CD4-positive, alpha-beta T cell (primary cell): ENCODE measurements at places on chromosomes 3 and 15.

DNA sequence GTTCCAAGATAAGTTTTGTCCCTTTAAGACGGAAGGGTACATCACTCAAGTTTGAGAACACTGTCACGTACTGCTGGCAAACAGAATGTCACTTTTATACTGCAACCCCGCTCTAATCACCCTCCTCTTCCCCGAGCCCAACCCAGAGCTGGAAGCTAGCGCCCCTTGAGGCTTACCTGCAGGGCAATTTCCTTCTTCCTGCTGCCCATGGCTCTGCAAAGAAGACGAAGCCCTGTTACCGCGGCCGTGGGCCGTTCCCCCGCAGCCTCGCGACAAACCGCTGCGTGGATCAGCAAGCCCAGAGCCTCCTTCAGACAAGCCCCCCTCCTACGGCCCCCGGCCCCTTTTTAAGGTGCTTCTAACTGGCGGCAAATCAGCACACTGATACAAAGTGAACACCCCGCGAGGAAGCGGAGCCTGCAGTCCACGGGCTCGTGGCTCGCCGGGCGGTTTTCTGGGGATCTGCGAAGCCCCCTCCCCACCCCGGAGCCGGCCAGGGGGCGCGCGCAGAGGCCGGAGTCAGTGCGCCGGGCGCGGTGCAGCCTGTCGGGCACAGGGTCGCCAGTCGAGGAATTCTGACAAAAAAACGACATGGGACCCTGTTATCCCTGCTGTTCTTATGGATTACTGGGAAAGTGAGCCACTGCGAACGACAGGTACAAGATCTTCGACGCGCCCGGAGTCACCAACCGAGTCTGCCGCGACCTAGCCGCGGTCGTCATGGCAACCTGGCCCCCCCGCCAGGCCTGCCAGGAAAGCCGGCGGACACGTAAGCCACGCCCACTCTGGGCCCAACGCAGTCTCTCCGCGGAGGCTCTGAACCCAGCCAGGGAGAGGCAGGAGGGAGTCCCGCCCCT lies at the start of gene NME9:
Gene NME9 (minus strand): TSS at position 725 of the 857 bp plus-strand sequence. CDS start 516 bp downstream, at position 209.
- no peaks in the 10 kb centered on the region for H3K36me3 ChIP-seq
- no peaks in the 10 kb centered on the region for H3K27me3 ChIP-seq
- peak; percentile 88 for DNase-seq

DNA sequence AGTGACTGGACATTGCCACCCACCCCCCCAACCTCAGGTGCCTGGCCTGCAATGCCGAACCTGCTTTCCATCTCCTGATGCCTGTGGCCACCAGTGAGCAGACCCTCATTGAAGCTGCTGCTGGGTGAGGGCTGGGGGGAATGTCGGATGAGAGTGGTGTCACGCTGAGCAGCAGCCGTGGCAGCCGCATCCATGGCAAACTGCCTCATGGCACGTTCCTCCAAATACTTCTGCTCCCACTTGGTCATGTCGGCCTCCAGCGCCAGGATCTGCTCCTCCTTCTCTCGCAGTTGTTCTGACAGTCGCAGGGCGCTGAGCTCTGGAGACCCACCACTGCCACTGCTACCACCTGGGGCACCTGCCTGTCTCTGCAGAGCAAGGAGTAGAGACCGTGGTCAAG lies 14.2 kb downstream of the AMOTL2 start:
- H3K4me3 ChIP-seq, result no peak overlapping the region
- H3K27ac ChIP-seq, result no peak overlapping the region
- H3K36me3 ChIP-seq, result no peaks in the 10 kb centered on the region
- peaks cover 21% of the 10 kb centered on the region for H3K4me1 ChIP-seq
- DNase-seq, result no peak

DNA sequence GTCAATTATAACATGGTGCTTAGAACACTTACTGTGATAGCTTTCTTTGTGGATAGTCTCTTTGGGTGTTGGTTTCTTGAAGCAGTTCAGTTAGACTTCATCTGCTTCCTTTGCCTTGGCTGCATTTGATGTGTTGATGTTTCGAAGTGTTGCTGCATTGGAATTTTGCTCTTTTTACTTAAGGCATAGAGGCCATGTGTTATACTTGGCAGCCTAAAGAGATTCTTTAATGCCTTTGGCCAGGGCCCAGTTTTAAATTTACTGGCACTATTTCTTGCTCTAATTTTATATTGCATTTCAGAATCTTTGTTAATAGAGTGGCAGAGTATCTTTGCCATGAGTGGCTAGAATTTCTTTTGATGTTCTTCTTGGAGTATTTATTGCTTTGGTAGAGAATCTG lies 21.2 kb downstream of the NR1D2 start:
- no peaks in the 10 kb centered on the region for H3K27me3 ChIP-seq
- H3K4me1 ChIP-seq, result no peaks in the 10 kb centered on the region
- no peak overlapping the region for H3K4me3 ChIP-seq
- DNase-seq, result no peak
- H3K27ac ChIP-seq, result no peak overlapping the region

DNA sequence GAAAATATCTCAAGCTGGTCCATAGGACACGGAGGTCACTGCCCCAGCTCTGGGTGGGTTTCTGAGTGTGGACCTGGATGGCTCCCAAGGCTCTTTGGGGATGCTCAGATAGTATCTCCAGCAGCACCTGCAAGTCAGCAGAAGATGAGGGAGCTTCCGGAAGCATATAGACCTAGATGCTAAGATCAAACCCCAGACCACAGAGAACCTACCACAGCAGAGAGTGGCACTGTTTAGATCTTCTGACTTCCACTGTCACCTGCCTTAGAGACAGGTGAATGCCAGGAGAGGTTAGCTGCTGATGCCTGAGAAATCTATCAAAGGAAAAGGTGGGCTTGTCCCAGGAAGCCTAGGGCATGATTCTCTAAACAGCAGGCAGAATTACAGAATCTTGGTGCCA lies 105.7 kb upstream of the TRPM1 start:
- no peak for DNase-seq
- H3K27me3 ChIP-seq, result no peaks in the 10 kb centered on the region
- H3K4me1 ChIP-seq, result peaks cover 37% of the 10 kb centered on the region
- H3K36me3 ChIP-seq, result no peaks in the 10 kb centered on the region

GRCh38 chr3:124800511-124801258 lies 70.4 kb downstream of the UMPS start:
- H3K27ac ChIP-seq, result no peak overlapping the region
- no peaks in the 10 kb centered on the region for H3K27me3 ChIP-seq

- DNase-seq, result no peak
- no peaks in the 10 kb centered on the region for H3K36me3 ChIP-seq
- H3K4me3 ChIP-seq, result no peak overlapping the region
Measured at GRCh38 chr15:48396020-48396419, 64.8 kb downstream of the DUT start.

DNA sequence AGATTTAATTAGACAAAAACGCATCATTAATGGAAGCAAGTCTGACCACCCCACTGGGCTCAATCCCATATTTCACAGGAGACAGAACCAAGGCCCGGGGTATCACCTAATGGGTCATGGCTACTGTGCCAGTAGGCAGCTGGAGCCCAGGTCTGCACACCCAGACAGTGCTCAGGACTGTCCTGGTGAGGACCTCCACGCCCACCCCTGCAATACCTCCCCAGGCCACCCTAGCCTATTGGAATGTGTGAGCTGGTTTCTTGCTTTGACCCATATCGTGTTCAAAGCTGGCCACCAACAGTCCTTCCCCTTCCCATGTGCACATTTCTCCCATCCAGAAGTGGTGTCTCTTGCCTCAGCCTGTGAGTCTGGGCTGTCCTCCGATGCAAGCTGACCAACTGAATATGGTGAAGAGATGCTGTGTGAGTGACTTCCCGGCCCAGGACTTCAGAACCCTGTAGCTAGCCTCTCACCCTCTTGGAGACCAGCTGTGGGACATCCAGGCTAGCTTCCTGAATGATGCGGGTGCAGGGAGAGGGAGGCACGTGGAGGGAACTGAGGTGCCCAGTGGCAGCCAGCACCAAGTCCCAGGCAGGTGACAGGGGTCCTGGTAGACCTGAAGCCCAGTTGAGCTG lies 19.1 kb downstream of the SLC6A20 start:
- DNase-seq, result no peak
- no peaks in the 10 kb centered on the region for H3K36me3 ChIP-seq
- H3K27ac ChIP-seq, result no peak overlapping the region
- no peak overlapping the region for H3K4me3 ChIP-seq
- peaks cover 2% of the 10 kb centered on the region for H3K27me3 ChIP-seq

GRCh38 chr3:69983546-69984265 lies 15.8 kb upstream of the SAMMSON start:
- no peak overlapping the region for H3K27ac ChIP-seq
- no peaks in the 10 kb centered on the region for H3K4me1 ChIP-seq
- H3K27me3 ChIP-seq, result no peaks in the 10 kb centered on the region
- H3K36me3 ChIP-seq, result no peaks in the 10 kb centered on the region
- DNase-seq, result no peak

- H3K4me3 ChIP-seq, result no peak overlapping the region
- H3K4me1 ChIP-seq, result no peaks in the 10 kb centered on the region
- no peaks in the 10 kb centered on the region for H3K27me3 ChIP-seq
Measured at GRCh38 chr3:156619376-156619775, 55.0 kb upstream of the TIPARP start.

GRCh38 chr3:117473981-117474538 lies 764.5 kb downstream of the TUSC7 start:
- no peaks in the 10 kb centered on the region for H3K4me1 ChIP-seq
- DNase-seq, result no peak
- H3K27me3 ChIP-seq, result no peaks in the 10 kb centered on the region
- no peak overlapping the region for H3K4me3 ChIP-seq

DNA sequence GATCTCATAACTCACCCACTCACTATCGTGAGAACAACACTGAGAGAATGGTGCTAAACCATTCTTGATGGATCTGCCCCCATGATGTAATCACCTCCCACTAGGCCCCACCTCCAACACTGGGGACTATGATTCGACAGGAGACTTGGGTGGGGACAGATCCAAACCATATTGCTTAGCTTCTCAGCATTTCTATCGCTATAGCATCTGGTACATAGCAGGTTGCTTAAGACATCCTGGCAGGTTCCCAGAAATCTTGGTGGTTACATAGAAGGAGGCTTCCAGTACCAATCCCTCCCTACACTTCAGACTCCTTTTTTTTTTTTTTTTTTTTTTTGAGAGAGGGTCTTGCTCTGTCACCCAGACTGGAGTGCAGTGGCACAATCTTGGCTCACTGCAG lies 487.8 kb downstream of the EDEM1 start:
- DNase-seq, result no peak
- no peak overlapping the region for H3K27ac ChIP-seq
- H3K4me1 ChIP-seq, result no peaks in the 10 kb centered on the region
- no peaks in the 10 kb centered on the region for H3K36me3 ChIP-seq
- H3K4me3 ChIP-seq, result no peak overlapping the region
- H3K27me3 ChIP-seq, result no peaks in the 10 kb centered on the region

- H3K36me3 ChIP-seq, result no peaks in the 10 kb centered on the region
- no peak overlapping the region for H3K4me3 ChIP-seq
- no peak overlapping the region for H3K27ac ChIP-seq
- DNase-seq, result no peak
- H3K27me3 ChIP-seq, result no peaks in the 10 kb centered on the region
Measured at GRCh38 chr3:177263615-177264368, 66.5 kb upstream of the TBL1XR1 start.

GRCh38 chr15:68412218-68412617 lies 19.7 kb downstream of the ITGA11 start:
- no peak overlapping the region for H3K4me3 ChIP-seq
- no peaks in the 10 kb centered on the region for H3K27me3 ChIP-seq
- no peaks in the 10 kb centered on the region for H3K4me1 ChIP-seq
- no peaks in the 10 kb centered on the region for H3K36me3 ChIP-seq
- no peak for DNase-seq

- H3K36me3 ChIP-seq, result peaks cover 12% of the 10 kb centered on the region
- peak overlapping the region; percentile 88 for H3K4me3 ChIP-seq
- no peak for DNase-seq
- H3K4me1 ChIP-seq, result peaks cover 34% of the 10 kb centered on the region
- no peaks in the 10 kb centered on the region for H3K27me3 ChIP-seq
Measured at GRCh38 chr3:57555306-57555705, 768 bp upstream of the PDE12 start.

DNA sequence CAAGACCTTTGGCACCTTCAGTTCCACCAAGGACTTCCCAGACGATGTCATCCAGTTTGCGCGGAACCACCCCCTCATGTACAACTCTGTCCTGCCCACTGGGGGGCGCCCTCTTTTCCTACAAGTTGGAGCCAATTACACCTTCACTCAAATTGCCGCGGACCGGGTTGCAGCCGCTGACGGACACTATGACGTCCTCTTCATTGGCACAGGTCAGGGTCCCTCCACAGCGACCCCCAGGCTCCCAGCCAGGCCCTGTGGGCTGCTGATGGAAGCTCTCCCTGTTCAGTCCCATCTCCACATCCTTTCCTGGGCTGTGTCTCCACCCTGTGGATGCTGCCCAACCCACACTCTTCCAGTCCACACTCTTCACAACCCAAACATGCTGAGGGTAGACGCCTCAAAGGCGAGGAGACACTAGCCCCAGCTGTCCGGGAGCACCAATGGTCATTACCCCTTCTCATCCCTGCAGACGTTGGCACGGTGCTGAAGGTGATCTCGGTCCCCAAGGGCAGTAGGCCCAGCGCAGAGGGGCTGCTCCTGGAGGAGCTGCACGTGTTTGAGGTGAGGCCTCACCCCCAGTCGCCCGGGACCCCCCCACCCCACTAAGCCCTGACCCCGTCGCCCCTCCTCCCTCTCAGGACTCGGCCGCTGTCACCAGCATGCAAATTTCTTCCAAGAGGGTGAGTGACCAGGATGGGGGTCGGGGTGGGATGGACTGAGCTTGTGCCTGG lies 4.3 kb upstream of the LSMEM2 start:
- DNase-seq, result peak; percentile 66
- no peaks in the 10 kb centered on the region for H3K36me3 ChIP-seq
- H3K4me3 ChIP-seq, result no peak overlapping the region
- H3K27me3 ChIP-seq, result peaks cover 37% of the 10 kb centered on the region
- H3K27ac ChIP-seq, result no peak overlapping the region

- H3K27me3 ChIP-seq, result no peaks in the 10 kb centered on the region
- H3K4me3 ChIP-seq, result no peak overlapping the region
- peaks cover 67% of the 10 kb centered on the region for H3K36me3 ChIP-seq
- no peak overlapping the region for H3K27ac ChIP-seq
- no peak for DNase-seq
- peaks cover 12% of the 10 kb centered on the region for H3K4me1 ChIP-seq
Measured at GRCh38 chr15:101692801-101693598, 31.3 kb downstream of the TARS3 start.

GRCh38 chr15:64423970-64424369 lies 36.3 kb downstream of the TRIP4 start:
- peaks cover 54% of the 10 kb centered on the region for H3K36me3 ChIP-seq
- no peaks in the 10 kb centered on the region for H3K27me3 ChIP-seq
- H3K4me3 ChIP-seq, result no peak overlapping the region
- peaks cover 21% of the 10 kb centered on the region for H3K4me1 ChIP-seq
- DNase-seq, result no peak
- H3K27ac ChIP-seq, result no peak overlapping the region

DNA sequence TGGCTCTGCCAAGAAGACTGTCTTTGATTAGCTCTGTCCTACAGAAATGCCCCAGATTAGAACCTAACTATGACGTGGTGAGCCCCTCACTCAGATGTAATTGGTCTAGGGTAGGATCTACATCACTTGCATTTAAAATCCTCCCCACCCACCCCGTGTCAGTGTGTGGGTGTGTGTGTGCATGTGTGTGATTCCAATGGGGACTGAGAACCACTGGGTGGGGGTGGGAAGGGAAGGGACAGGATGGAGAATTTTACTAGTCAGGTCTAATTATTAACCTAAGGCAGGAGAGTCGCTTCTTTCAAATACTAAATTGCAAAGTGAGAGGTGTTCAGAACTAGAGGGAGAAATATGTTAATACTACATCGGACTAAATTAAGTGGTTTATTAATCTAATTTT lies 91.7 kb downstream of the TBL1XR1 start:
- peaks cover 10% of the 10 kb centered on the region for H3K4me1 ChIP-seq
- H3K27ac ChIP-seq, result no peak overlapping the region
- no peak overlapping the region for H3K4me3 ChIP-seq
- DNase-seq, result no peak
- no peaks in the 10 kb centered on the region for H3K36me3 ChIP-seq
